Activated naive CD4-positive, alpha-beta T cell (primary cell): ENCODE measurements at places on chromosomes 1 and 21.
A peak's percentile ranks its signal among the peaks of the same experiment; 100 is the strongest.

GRCh38 chr1:31991182-31991581, 22.5 kb upstream of the KHDRBS1 start:
- no peak for DNase-seq

- DNase-seq = no peak
Observed at GRCh38 chr1:228913626-228914414, 178.5 kb downstream of the RHOU start.

DNA sequence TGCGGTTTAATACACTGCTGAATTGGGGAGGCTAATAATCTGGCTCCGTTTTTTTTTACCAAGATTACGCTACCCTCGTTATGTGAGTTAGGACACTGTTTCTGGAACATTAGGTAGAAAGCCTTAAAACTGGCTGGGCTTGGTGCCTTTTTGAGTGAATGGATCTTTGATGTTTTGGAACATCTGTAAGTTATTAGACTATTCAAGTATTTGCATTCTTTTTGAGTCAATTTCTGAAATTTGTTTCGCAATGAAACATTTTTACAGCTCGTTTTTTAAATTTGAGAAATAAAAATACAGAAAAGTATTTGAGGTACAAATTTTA, 106.9 kb downstream of the LTN1 start:
- DNase-seq = no peak

- no peak for DNase-seq
Observed at GRCh38 chr1:198948895-198949659, 310.2 kb downstream of the PTPRC start.

- no peak for DNase-seq
Observed at GRCh38 chr1:66889030-66889429, 35.6 kb downstream of the DNAI4 start.

- no peak for DNase-seq
Observed at GRCh38 chr1:239269706-239270105, 116.7 kb upstream of the CHRM3 start.

DNA sequence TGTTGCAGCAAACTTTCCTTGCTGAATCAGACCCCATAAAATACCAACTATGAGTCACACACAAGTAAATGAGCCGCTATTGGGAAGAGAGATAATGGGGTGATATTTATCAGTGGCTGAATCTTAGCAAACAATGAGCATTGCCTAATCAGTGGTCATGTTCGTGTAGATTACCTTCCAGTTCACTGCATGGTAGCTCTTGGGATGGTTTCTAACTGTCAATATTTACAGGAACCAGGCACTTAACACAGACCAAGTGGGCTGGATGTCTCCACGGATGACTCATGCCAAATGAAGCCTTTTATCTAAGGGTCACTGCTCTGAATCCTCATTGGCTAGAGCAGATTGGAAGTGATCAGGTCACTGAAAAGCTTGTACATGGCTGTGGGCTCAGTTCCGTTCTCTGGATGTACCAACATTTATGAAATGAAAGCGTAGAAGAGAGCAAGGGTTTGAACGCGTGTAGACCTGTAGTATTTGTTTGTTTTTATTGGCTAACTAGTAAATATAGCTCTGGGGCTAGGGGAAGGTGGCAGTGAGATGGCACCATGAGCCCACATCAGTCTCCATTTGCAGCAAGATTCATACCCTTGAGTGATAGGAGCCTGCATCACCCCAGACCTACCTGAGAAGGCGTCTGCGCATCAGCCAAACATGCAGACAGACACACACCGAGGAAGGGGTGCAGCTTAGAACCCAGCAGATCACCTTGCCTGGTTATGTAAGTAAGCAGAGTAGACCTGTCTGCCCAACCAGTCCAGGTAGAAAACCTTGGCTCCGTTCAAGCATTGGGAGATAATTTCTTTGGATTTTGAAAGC, 153.3 kb downstream of the TOMM20 start:
- no peak for DNase-seq

GRCh38 chr1:175755516-175756070, 12.2 kb upstream of the TNR start:
- no peak for DNase-seq

DNA sequence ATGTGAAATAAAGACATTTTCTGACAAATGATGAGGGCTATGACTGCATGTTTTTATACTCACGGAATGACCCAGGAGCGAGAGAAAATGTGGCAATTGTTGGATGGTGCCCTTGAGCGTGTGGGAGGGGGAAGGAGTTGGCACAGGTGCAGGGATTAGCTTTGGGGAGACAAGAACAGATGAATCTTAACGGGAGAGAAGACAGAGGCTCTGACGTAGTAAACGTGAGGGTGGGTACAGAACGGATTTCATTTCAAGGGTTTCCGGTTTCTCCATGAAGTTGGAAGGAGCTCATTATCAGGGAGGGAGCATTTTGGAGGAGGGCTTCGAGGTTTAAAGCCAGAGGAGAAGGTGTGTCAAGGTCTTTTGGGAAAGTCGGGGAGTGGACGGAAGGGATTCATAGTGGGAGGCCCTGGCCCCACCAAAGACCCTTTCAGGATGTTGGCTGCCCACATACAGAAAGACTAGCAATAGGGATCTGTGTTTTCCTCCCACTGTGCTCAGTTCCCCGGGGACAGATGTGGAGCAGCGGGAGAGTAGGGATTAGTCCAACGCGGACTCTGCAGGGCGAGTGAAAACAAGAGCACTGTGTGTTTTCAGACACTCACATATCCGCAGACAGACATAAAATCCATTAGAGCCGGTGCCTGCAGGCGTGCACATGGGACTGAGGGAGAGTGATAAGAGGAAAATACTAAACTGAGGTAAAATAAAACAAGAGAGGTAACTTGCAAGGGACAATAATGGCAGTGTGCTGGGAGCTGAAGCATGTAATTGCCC, 584.1 kb downstream of the AJAP1 start:
- DNase-seq = no peak

- DNase-seq = no peak
Observed at GRCh38 chr1:154318386-154318785, 2.5 kb upstream of the AQP10 start.

DNA sequence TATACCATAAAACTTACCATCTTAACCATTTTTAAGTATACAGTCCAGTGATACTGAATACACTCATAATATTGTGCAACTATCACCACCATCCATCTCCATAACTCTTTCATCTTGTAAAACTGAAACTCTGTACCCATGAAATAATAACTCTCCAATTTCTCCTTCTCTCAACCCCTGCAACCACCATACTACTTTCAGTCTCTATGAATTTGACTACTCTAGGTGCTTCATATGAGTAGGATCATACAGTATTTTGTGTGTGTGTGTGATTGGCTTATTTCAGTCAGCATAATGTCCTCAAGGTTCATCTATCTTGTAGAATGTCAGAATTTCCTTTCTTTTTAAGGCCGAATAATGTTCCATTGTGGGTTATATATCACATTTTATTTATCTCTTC, 17.7 kb downstream of the NPHS2 start:
- DNase-seq = no peak

- DNase-seq = peak; percentile 73
Observed at GRCh38 chr1:25895365-25895990, 10.7 kb downstream of the STMN1 start.

DNA sequence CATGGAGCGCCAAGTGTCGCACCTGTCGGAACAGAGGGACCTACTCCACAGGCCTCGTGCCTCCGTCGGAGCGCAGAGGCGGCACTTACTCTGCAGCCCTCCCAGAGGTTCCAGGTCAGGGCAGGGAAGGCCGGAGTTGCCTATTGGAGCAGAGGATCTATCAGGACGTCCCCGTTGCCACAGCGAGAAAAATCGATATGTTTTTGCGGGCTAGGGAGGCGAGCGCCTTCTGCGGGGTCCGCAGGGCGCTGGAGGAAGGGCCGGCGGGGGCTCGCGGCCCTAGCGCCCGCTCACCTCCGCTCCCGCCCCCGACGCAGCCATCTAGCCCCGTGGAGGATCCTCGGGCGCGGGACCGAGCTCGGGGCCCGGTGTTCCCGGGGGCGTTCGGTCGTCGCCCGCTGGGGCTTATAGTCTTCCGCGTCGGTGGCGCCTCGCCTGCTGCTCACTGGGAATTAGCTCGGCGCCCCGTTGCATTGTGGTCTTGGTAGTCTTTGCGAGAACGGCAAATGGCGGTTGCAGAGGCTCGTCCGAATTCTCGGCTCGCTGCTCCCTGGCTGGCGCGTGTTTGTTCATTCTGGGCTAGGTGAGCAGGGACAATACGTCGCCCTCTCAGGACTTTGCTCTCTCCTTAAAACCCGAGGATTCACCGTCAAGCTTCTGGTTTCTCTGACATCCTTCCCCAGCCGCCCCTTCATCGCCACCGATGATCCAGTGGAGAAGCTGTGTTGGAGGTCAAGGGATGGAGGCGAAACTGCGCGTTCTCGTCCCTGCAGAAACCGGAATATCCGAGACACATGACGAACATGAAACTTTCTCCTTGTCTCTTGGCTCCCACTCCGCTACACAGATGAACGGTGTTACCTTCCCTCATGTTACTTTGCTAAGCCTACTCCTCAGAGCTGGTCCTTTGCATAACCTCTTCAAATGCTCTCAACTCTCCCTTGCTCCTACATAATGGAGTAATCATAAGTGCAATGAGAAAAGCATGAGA, at the start of gene JTB:
TSS of gene JTB (minus strand) at position 425 of the 991 bp plus-strand sequence. CDS start at position 3, 422 bp downstream.
- DNase-seq = peak; percentile 64

GRCh38 chr1:214664651-214665433, 61.8 kb downstream of the CENPF start:
- no peak for DNase-seq

DNA sequence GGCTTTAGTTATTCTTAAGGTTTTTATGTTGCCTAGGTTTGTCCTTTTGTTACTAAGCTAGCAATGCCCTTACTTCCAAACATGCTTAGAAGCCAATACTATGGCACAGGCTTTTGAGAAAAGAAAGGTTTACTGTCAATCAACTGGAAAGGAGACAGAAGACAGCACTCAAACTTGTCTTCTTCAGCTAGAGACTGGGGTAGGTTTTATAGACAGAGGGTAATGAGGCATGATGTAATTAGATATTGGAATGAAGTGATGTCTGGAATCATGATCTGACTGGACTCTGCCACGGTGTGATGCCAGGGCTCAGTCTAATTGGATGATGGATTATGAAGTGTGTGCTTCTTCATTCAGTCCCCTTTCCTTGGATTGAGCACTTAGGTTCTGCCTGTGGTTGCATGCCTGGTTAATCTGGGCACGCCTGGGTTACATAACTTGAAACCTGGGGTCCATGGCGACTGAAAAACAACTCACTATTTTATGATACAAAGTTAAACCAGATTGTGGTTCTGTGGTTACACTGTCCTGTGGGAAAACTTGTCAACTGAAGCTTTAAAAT, 625.8 kb downstream of the BRINP3 start:
- no peak for DNase-seq

DNA sequence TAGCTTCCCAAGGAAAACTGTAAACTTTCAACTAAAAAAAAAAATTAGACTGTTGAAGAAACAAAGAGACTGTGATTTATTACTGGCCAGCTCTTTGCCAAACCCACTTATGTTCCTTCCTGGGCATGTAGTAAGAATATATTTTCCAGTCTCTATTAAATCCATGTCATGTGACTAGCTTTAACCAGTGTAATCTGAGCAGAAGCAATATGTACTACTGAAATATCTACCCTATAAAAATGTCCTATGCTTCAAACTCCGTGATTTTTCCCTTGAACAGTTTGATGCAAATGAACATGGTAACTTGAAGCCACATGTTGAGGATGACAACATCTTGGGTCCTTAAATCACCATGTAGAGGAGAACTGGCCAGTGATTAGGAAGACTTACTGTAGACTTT, 144.5 kb downstream of the NTMT2 start:
- DNase-seq = no peak

DNA sequence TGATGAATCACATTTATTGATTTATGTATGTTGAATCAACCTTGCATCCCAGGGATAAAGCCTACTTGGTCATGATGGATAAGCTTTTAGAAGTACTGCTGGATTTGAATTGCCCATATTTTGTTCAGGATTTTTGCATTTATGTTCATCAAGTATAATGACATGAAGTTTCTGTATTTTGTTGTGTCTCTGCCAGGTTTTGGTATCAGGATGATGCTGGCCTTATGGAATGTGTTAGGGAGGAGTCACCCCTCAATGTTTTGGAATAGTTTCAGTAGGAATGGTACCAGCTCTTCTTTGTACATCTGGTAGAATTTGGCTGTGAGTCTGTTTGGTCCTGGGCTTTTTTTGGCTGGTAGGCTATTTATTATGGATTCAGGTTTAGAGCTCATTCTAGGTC, 1643.1 kb upstream of the B3GALT2 start:
- no peak for DNase-seq

DNA sequence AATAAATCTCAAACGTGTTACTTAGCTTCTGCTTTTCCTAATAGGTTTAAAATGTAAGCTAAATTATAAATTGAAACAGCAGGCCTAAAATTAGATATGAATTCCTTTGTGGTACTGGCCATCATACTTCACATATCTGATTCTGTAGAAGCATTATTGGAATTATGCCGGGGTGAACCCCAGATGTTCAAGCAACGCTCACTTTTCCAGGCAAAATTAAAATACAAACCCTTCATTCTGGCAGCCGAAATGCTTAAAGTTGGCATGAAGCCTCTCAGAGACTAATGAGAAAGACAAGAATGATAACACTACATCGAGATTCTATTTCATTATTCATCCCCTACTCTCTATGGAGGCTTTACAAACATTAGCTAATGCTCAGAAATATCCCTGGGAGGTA, 1352.7 kb upstream of the ADGRL2 start:
- no peak for DNase-seq

DNA sequence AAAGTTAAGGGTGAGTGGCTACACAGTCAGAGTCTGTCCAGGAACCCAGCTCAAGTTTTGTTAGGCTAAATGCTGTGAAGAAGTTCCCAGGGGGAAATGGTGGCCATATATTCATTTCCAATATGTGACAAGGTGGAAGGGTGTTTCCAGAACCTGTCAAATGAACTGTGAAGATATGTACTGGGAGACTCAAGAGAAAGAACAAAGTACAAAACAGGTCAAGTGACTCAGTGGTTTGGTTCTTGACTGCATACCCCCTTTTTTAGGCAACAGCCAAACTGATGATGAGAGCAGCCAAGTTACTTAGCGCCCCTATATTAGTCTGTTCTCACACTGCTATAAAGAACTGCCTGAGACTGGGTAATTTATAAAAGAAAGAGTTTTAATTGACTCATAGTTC, 18.6 kb upstream of the FBXO28 start:
- no peak for DNase-seq
